Thoracic aorta (tissue), 2 donors: ENCODE measurements at places on chromosomes 2 and 18.

DNA sequence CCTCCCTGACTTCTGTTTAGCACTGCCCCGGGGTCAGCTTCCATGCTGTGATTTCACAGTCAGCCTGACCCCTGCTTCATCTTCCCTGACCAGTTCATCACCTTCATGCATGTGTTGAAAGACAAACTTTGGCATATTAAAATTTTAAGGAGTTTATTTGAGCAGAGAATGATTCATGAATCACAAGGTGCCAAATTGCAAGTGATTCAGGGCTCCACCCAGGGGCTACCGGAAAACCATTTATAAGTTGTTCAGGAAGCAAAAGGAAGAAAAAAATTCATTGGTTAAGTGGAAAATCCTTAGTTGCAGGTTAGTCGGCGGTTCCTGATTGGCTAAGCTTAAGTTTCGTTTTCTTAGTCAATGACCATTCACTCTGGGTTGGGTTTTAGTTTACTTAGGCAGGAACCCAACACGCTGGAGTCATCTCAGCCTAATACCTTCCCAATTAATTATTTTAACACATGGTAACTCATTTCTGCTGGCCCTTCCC lies 10.6 kb downstream of the IL1F10 start:
- DNase-seq = no peak

- no peak for DNase-seq
Observed at GRCh38 chr2:197168705-197169104, 141.9 kb downstream of the ANKRD44 start.

GRCh38 chr2:22375096-22375495 lies 1009.9 kb upstream of the KLHL29 start:
- no peak for DNase-seq

DNA sequence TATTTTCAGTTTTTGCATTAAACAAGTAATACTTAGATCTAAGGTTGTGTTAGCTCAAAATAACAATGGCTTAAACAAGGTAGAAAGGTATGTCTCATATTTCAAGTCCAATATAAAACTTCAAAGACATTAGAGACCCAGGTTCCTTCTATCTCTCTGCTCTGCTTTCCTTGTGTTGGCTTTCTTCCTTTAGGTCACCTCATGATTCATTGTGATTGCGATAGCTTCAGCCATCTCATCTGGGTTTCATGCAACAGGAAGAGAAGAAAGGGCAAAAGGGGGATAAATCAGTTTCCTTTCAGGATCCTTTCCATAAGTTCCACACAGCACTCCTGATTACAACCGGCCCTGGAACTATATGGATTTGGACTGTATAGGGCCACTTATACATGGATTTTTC lies 16.0 kb upstream of the TBR1 start:
- no peak for DNase-seq

- no peak for DNase-seq
Observed at GRCh38 chr18:78458356-78458755, 521.3 kb upstream of the SALL3 start.

DNA sequence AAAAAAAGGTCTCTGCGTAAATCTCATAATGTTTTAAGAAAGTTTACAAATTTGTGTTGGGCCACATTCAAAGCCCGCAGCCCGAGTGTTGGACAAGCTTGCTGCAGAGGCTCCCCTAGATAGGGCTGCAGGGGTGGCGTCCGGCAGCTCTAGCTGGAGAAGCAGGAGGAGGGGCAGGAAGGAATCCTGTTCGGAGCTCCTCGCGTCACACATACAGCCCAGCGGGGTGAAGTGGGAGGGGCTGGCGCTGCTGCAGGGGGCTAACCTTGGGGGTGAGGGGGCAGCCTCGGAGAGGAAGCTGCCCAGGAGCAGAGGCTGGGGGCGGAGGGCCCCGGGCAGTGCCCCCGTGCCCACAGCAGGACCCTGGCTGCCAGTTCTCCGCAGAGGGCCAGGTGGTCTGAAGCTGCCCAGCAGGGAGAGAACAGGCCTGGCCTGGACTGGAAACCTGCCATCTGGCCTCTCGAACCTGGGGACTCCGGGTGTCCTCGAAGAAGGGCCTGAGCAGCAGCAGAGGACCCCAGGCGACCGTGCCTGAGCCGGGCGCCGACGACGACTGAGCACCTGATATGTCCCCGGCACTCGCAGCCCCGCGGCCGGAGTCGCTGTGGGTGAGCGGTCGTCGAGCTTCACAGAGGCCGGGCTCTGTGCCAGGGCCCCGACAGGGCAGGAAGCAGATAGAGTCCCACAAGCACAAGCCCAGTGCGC lies 2.6 kb upstream of the GPR35 start:
- no peak for DNase-seq

- no peak for DNase-seq
Observed at GRCh38 chr2:4291430-4291829, 588.1 kb downstream of the DCDC2C start.

DNA sequence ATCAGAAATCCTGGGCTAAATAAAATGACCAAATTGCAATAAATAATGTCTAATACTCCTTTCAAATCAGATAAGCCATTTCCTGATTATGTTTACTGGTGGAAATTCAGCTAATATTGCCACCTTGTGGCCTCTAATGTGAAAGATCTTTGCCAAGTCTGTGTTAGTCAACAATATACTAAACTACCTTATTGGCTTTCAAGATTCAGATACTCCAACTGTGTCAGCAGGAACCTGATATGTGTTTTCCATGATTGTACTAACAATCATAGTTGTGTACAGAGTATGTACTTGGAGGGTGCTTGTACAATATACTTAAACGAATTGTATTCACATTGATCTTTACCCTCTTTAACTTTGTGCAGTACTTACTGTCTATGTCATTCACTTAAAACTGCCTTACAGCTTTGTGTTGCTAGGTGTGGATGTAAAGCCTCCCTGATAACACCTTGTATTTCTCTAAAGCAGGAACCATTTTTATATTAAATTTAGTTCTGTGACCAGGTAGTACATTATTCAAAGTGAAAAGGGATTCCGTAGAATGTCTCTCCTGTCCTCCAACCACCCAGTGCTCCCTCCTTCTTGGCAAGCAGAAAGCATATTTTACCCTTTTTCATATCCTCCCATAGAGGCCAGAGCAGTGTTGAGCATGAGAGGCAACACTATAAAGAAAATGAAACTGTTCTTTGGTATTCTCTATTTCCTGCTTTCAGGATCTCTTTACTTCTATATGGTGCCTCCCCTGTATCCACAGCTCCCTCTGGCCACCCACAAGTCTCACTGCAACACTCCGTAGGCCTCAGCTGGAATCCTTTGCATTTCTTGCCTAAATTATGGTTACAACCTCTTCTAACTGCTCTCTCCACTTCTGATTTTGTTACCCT lies 75.2 kb upstream of the C2orf15 start:
- no peak for DNase-seq

GRCh38 chr2:128770143-128771085 lies 451.7 kb upstream of the HS6ST1 start:
- DNase-seq = no peak

DNA sequence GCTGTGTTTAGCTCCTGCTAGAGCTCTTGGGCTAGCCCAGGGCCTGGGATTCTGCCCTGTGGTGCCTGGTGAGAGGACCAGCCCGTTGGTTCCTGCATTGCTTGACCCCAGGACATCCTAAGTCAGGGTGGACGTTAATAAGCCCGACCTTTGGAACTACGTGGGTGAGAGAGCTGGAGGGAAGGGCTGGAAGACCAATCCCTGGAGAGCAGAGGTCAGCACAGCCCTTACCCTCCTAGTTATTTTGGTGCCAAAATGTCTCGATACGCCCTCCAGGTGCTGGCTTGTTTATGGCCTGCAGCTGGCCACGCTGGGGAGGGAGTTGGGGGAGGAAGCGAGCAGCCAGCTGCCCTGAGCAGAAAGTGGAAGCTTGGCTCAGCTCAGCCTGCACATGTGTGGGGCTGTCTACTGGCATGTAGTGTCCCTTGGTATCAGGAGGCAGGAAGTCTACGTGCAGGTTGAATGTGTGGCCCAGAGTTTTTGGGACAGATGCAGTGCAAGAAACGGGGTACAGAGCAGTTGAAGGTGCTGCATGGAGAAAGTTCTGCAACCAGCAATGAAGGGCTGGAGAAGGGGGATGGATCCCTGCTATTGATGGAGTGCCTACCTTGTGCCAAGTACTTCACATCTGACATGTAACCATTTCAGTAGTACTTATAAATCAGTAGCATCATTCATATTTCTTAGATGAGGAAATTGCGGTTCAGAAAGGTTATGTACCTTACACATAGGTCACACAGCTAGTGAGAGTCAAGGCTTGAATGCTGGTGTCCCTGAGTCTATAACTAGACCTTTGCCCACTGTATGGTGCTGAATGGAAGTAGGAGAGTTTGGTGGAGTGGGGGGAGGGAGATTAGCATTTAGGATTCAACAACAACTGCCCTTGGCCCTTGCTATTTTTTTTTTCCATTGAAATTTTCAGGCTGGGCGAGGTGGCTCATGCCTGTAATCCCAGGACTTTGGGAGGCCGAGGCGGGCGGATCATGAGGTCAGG lies 5.0 kb upstream of the DGKD start:
- DNase-seq = no peak

DNA sequence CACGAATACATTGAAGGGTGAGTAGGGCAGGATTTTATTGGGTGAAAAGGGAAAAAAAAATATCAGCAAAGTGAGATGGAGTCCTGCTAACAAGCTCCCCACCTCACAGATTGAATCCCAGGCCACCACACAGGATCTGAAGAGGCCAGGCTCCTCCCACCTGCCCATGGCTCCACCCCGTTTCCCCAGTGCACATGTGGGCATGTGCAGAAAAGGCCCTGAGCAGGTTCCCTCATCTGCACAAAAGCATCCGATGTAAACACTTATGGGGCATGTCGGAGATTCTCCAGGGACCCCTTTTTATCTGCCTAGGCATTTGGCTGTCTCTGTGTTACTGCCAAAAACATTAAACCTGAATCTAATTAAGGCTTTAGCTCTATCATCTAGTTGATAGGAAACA lies 35.2 kb downstream of the SKA1 start:
- no peak for DNase-seq

GRCh38 chr2:150478200-150478974 lies 9.1 kb downstream of the RND3 start:
- DNase-seq = no peak

DNA sequence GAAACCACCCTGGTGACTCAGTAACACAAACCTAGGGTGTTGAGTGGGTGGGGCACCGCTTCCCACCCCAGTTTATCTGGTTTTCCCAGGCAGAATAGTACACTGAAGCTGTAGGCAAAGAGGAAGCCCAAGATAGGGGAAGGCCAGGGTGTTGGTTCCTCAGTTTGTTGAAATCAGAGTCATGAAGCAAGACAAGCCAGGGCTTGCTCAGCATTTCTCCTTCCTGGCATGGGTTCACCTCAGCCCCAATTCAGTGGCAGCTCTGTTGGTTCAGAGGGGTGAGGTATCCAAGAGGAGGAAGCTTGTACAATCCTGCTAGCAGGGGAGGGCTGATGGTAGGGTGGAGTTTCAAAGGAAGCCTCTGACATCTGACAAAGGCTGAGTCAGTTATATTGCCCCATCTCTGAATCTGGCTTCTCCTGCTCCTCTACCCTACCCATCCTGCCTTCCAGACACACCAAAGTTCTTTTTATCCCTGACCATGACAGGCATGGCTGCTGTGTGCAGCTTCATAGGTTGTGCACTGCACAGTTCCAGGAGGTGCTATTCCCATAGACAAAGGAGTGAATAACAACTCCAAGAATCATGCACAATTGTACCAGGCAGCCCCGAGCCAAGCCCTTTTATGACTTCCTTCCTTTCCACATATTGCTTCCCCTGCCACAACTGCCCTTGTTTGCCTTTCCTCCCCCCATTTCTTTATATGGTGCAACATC lies 24.9 kb upstream of the RAB10 start:
- DNase-seq = no peak

GRCh38 chr18:44564922-44565321 lies 115.8 kb upstream of the SETBP1 start:
- DNase-seq = no peak

DNA sequence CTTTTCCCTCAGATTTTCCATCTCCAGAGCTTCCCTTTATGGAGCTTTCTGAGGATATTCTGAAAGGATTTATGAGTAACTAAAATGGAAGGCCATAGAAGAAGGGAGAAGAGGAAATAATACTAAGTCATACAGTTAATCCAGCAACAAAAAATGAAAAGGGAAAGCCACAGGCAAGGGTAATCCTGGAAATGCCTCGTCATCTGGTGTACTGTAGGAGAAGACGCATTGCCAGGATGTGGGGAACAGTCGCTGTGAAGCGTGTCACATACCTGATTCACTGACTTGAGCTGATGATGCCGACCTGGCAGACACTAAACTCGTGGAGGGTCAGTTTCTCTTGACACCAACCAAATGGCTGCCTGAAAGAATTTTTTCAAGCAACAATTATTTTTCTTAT lies 34.7 kb upstream of the ALPP start:
- no peak for DNase-seq

DNA sequence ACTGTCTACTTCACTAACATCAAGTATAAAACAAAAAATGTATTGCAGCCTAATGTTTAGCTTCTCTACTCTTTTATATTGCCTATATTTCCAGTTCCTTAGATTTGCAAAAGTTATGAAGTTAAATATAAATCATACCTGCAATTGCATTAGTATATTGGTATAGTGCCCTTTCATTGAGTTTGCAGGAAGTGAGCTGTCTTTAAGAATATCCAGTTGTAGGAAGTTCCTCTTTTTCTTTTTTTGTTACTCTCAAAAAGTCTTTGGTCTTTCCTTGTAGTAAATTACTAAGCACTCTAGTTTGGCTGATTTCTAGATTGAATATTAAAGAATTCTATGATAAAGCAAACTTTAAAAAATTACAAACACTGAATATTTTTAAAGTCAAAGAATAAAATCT lies 71.3 kb upstream of the FN1 start:
- DNase-seq = no peak

DNA sequence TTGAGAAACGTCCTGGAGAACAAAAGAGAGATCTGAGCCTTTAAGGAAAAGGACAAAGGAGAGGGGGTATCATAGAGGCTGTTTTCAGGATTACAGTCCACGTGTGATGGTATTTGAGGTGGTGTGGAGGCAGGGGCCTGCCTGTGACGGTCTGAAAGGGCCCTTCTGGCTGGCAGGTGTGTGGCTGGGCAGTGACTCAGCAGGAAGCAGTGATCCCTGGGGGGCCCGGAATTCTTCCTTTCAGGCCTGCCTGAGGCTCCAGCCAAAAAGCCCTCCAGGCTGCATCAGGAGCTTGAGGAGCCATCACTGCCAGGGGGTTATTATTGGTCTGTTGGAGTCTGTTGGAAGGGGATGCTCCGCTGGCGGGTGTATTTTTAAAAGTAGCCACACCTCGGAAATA lies 97.2 kb upstream of the TMEM18 start:
- no peak for DNase-seq

DNA sequence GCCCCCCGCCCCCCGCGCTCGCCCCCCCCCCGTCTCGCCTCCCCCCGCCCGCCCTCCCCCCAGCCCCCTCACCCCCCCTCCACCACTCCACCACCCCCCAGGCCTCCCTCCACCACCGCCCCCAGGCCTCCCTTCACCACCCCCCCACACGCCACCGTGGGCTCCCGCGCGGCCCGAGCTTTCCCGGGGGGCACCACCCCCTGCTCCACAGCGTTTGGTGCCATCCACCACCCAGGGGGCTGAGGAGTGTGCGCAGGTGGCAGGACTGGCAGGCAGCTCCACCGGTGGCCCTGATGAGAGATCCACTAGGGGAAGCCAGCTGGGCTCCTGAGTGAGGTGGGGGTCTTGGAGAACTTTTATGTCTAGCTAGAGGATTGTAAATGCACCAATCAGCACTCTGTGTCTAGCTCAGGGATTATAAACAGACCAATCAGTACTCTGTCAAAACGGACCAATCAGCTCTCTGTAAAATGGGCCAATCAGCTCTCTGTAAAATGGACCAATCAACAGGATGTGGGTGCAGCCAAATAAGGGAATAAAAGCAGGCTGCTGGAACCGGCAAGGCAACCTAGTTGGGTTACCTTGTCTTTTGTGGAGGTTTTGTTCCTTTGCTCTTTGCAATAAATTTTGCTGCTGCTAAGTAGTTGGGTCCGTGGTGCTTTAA lies 43.0 kb upstream of the ITSN2 start:
- DNase-seq = no peak

GRCh38 chr2:15655123-15655887 lies 63.6 kb downstream of the DDX1 start:
- no peak for DNase-seq
